Stimulated activated CD8-positive, alpha-beta memory T cell treated with anti-CD3 and anti-CD28 coated beads, Interleukin-7, amount 100 ng/mL, for 48 hours (primary cell): ENCODE measurements at places on chromosomes 2 and 18.

DNA sequence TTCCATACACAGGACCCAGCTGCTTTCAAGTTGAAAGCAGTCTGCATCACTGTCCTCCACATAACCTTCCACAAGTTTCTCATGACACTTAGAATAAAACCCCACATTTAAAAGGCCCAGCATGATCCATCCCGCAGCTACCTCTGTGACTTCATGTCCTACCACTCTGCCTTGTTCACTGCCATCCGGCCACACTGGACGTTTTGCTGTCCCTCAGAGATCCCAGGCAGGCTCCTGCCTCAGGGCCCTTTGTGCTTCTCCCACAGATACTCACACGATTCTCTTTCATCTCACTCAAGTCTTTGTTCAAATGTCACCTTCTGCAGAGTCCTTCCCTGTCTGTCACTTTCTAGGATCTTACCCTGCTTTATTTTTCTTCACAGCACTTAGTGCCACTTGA is 232.9 kb upstream of the BOD1L2 start:
- no peak for DNase-seq

GRCh38 chr2:235131334-235132305 is 179.8 kb downstream of the SH3BP4 start:
- DNase-seq = no peak

- DNase-seq = no peak
These were observed 81.9 kb downstream of the EHBP1 start for GRCh38 chr2:62787386-62787785.

- DNase-seq = no peak
These were observed 58.5 kb downstream of the ADCY3 start for GRCh38 chr2:24861500-24861899.

- no peak for DNase-seq
These were observed 355.6 kb downstream of the PAX3 start for GRCh38 chr2:221943076-221943810.

GRCh38 chr2:73339201-73339600 is 45.9 kb upstream of the EGR4 start:
- DNase-seq = no peak

- no peak for DNase-seq
These were observed 63.5 kb upstream of the TTN start for GRCh38 chr2:178870703-178871102.

DNA sequence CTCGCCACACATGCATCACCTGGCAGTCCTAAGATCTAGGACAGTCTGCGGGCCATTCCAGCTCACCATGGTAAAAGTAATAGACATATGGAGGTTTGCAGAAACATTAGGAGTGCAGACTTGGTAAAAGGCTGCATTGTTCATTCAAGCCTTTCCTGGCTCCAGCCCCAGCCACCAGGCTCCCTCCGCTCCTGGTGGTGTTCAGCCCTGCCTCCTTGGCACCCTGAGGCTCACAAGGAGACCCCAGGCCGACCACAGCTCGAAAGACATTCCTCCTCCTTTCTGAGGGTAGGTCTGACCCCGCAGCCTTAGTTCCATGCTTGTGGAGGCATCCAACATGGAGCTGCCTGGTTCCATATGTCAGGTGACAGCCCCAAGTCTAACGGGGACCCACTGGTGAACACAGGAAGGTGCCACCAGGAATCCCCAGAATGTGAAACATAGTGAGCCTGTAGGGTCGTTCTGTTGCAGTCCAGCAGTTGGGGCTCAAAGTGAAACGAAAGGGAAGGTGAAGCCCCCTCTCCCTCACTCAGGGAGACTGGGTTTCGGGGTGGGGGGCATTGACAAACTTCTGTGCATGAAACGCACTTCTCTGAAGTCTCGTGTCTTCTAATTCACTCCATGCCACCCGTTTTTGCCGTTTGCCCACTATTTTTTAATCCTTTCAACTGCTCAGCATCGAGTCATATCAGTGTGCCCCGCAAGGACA is 5.0 kb upstream of the SP100 start:
- DNase-seq = no peak

- no peak for DNase-seq
These were observed 33.6 kb downstream of the PLEKHA3 start for GRCh38 chr2:178513876-178514275.

DNA sequence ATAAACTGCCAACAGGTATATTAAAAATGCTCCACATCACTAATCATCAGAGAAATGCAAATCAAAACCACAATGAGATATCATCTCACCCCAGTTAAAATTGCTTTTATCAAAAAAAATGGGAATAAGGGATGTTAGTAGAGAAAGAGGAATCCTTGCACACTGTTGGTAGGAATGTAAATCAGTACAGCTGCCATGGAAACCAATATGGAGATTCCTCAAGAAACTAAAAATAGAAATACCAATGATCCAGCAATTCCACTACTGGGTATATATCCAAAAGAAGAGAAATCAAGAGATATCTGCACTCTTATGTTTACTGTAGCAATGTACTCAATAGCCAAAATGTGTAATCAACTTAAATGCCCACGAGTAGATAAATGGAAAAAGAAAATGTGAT is 40.6 kb downstream of the ZRANB3 start:
- DNase-seq = no peak

DNA sequence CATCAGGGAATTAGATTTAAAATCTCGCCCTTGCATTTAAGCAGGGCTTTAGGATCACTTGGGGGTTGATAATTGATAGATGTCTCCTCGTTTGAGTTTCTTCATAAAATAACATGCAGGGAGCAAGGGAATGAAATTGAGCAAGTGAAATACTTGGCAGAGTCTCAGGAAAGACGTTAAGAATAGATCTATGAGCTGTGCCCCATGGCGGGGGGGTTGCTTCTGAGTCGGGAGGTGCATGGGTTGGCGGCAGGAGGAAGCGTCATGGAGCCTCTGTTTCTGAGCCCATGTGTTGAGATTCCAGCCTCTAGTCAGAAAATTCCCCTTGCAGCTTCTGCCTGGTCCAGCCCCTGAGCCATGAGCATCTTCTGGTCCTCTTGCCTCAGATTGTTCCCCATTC is 82.0 kb downstream of the APOB start:
- DNase-seq = no peak

GRCh38 chr18:23270986-23271680 is 135.8 kb downstream of the CABLES1 start:
- no peak for DNase-seq

DNA sequence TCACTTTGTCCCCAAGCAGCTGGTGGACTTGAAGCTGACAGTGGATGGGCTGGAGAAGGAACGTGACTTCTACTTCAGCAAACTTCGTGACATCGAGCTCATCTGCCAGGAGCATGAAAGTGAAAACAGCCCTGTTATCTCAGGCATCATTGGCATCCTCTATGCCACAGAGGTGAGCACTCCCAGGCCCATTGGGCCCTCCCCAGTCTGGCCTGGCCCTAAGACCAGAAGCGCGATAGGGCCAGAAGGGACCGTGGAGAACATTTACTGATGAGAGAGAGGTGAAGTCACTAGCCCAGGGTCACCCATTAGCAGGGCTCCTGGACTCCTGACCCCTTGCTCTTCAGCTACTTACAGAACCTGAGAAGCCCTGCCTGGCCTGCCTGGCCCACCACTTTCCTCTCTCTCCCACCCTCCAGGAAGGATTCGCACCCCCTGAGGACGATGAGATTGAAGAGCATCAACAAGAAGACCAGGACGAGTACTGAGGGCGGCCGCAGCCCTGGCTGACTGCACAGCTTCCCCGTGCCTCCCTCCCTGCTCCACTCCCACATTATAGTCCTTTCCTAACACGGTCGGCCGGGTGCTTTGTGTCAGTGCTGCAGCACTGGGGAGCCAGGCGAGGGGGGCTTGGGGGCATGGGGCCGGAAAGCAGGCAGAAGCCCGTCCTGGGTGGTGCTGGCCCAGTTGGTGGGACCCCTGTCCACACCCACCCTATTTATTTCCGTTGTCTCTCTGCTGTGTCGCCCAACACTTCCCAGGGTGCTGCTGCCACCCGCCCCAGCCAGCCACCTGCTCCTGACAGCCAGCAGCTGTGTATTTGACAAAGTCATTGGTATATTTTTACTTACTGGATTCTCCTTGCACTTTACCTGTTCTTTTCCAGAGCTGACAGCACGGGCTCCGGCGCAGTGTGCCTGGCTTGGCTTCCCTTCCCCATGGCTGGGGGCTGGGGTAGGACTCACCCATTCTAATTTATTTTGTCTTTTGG is 6.6 kb upstream of the TMEM214 start:
- no peak for DNase-seq

- DNase-seq = no peak
These were observed 40.5 kb downstream of the RPL37A start for GRCh38 chr2:216539120-216539519.

GRCh38 chr2:23241121-23241520 is 143.9 kb upstream of the KLHL29 start:
- no peak for DNase-seq

- DNase-seq = no peak
These were observed 78.3 kb downstream of the RTP5 start for GRCh38 chr2:241947876-241948275.

DNA sequence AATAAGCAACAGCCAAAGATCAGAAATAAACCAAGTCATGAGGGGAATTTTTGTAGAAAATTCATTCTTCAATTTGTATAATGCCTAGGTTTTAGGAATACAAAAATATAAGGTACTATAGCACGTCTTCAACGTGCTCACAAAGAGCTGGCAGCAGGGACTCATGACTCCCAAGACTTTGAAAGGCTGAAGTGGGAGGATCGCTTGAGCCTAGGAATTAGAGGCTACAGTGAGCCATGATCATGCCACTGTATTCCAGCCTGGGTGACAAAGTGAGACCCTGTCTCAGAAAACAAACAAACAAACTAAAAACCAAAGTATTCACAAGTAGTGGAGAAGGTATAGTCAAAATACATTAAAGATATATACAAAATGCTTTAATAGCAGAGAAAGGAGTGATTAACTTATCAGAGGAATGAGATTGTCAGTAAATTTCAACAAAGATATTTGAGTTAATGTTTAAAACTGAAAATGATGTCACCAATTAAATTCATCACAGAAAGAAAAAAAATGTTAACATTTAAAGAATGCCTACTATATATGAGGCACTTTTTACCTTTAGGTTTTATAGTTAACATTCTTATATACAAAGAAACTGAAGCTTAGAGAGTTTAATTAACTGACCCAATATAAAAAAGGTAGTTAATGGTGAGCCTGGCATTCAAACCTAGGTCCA is 3.2 kb downstream of the WDR33 start:
- DNase-seq = no peak
